NCI-H1436 treated with DMSO at 0.1 percent for 48 hours (cell line): ENCODE measurements at places on chromosomes 5 and 9.

GRCh38 chr5:50886657-50887345 lies 220.4 kb downstream of the PARP8 start:
- DNase-seq = no peak

- DNase-seq = no peak
Measured at GRCh38 chr9:84978661-84979060, 309.1 kb downstream of the NTRK2 start.

DNA sequence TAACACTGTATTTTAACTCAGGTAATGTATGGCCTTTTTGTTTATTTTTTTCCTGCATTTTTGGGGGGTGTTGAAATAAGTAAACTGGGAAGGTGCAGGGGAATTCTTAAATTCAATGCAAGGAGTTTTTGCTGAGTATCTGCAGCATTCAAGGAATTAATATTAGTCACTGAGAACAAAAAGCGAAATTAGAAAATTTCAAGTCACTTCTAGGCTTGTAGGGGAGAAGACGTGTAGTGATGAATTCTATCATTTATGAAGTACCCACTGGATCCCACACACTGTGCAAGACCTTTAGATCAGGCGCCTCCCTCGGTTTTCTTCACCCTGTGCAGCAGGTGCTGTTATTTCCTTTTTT lies 1.2 kb downstream of the EHMT1 start:
- no peak for DNase-seq

DNA sequence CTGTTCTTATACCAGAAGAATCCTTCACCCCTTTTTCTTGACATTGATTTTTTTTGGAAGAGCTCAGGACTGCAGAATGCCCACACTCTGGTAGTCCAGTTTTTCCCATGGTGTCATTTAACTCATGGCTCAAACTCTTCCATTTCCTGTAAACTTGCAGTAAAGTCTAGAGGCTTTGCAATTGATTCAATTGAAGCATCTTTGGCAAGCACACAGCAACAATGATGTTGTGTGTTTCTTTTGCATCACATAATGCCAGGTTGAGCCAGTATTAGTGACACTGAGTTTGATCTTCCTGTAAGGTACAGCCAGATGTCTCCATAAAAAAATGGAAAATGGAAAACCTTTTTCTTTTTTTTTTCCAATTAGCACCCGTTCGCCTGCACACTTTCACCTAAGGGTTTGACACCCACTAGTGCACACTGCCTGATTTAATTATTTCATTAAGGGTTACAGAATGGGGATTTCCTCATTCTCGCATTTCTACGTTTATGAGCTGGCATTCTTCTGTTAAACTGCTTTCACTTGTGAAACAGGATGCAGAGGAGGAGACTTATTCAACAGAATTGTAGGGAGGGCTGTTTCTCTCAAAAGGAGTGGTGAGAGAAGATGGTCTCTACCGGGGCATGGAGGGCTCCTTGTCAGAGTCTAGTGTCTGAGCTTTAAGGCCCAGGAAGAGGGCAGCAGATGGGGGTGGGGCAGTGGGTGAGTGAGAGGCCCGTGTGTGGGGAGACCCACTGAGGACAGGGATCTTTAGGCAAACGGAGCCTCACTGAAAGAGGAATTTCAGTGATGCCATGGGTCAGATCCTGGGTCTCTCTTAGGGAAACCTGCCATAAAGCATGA lies 2.2 kb upstream of the S1PR3 start:
- no peak for DNase-seq

DNA sequence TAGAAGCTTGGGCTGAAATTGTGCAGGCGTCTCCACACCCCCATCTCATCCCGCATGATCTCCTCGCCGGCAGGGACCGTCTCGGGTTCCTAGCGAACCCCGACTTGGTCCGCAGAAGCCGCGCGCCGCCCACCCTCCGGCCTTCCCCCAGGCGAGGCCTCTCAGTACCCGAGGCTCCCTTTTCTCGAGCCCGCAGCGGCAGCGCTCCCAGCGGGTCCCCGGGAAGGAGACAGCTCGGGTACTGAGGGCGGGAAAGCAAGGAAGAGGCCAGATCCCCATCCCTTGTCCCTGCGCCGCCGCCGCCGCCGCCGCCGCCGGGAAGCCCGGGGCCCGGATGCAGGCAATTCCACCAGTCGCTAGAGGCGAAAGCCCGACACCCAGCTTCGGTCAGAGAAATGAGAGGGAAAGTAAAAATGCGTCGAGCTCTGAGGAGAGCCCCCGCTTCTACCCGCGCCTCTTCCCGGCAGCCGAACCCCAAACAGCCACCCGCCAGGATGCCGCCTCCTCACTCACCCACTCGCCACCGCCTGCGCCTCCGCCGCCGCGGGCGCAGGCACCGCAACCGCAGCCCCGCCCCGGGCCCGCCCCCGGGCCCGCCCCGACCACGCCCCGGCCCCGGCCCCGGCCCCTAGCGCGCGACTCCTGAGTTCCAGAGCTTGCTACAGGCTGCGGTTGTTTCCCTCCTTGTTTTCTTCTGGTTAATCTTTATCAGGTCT lies at the start of gene C9orf72:
C9orf72 (minus strand) TSS at position 564 of the 716 bp plus-strand sequence. CDS start 6,361 bp downstream, outside the sequence.
- DNase-seq = no peak

GRCh38 chr5:108381350-108381953 lies 446 bp downstream of the FBXL17 start:
- DNase-seq = no peak

DNA sequence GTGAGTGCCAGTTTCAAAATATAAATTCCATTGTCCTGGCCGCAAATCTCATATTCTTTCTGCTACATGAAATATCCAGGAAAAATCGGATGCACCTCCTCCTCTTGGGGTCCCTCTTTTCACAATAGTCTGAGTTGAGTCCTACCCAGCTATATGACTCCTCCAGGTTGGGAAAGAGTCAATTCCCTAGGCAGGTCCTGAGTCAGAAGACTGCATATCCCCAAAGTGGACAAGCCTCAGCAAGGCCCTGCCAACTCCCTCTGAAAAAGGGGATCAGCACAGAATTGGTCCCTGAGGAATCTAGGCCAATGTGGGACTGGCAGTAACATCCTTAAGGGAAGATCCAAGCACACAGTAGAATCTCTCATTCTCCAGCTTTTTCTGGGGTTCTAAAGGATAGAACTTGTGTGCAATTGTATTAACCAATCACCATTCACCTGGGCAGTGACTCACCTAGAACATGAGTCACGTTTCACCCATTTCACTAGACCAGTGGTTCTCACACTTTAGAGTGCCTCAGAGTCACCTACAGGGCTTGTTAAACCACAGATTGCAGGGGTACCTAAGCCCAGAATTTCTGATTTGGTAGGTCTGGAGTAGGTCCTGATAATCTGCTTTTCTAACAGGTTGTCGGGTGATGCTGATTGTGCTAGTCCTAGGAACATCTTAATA lies 44.7 kb upstream of the TMEM215 start:
- DNase-seq = no peak

GRCh38 chr5:7815892-7816534 lies 34.9 kb downstream of the CFAP90 start:
- DNase-seq = peak; percentile 18

DNA sequence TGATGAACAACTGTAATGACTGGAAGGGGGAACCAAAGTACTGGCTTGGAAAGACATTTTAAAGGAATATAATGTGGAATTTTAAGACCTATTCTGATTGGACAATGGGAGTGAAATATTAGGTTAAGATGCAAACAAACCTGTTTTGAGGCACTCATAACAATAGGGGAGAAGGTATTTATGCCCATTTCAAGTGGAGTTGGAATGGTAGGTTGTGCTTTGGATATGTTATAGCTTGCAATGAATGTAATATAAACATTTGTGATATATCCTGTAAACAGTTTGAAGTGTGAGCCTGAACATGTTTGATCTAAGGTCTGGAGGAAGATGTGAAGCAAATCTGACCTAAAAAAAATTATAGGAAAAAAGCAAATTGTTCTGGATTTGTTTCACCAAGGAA lies 129.6 kb upstream of the GRHPR start:
- DNase-seq = no peak

- no peak for DNase-seq
Measured at GRCh38 chr5:123097871-123098735, 9.1 kb downstream of the PRDM6 start.

GRCh38 chr5:139912158-139912557 lies 116.5 kb downstream of the PSD2 start:
- no peak for DNase-seq

GRCh38 chr9:127561491-127562278 lies 50.4 kb upstream of the STXBP1 start:
- no peak for DNase-seq

GRCh38 chr9:27489087-27489876 lies 34.8 kb upstream of the IFNK start:
- DNase-seq = no peak

DNA sequence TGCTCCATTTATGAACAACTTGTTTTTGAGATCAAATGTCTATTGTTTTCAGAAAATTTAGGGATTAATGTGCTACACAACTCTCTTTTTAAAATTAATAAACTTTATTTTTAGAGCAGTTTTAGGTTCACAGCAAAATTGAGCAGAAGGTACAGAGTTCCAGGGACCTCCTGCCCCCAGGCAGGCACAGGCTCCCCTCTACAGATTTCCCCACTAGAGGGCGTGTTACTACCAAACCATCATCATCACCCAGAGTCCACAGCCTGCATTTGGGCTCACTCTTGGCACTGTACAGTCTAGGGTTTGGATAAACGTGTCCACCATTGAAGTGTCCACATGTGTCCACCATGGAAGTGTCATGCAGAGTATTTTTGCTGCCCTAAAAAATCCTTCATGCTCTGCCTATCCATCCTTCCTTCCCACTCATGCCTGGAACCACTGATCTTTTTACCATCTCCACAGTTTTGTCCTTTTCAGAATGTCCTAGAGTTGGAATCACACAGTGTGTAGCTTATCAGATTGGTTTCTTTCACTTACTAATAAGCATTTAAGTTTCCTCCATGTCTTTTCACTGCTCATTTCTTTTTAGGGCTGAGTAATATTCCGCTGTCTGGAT lies 61.7 kb downstream of the MRPL36 start:
- no peak for DNase-seq

DNA sequence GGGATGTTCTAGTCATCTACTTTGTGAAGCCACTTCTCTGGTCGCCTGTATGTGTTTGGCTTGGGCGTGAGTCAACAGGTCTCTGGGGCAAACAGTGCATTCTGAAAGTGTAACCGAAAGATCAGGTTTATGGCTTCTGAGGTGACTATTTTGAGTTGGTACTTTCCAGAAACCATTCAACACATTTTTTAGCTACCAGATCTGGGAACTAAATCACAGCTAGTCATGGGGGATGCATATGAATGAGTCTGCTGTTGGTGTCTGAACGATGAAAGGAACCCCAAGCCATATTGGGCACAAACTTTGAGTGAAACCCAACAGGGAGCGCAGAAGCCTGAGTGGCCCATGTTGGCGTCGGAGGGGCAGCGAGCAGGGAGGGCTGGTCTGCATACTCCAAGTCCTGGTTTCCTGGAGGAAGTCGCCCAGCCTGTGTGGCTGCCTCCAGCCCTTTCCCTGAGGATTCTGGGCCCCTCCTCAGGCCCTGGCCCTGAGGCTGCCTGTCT lies 35.3 kb downstream of the UBE2QL1 start:
- DNase-seq = no peak

GRCh38 chr9:107281184-107281583 lies 1.9 kb upstream of the RAD23B start:
- DNase-seq = no peak

GRCh38 chr9:109214414-109214813 lies 47.4 kb upstream of the FRRS1L start:
- no peak for DNase-seq

DNA sequence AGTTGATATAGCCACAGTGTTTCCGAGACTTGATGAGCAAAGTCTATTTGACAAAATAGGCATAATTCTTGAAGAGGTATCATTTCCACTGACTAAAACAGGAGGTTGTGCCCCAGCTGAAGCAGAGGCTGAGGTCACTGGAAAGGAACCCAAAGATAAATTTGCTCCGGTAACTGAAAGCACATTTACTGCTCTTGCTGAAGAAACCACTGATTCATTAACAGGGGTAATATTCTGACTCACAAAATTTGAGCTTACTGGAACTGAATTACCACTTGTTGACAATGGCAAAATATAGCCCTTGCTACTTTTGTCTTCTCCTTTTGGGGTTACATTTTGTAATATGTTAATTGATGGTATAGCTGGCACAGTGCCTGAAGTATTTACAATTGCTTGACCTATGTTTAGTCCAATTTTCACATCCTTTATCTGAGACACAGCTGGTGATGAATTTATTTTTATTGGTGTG lies 30.2 kb downstream of the MLANA start:
- no peak for DNase-seq

- DNase-seq = no peak
Measured at GRCh38 chr9:72790989-72791388, 161.9 kb downstream of the ALDH1A1 start.

DNA sequence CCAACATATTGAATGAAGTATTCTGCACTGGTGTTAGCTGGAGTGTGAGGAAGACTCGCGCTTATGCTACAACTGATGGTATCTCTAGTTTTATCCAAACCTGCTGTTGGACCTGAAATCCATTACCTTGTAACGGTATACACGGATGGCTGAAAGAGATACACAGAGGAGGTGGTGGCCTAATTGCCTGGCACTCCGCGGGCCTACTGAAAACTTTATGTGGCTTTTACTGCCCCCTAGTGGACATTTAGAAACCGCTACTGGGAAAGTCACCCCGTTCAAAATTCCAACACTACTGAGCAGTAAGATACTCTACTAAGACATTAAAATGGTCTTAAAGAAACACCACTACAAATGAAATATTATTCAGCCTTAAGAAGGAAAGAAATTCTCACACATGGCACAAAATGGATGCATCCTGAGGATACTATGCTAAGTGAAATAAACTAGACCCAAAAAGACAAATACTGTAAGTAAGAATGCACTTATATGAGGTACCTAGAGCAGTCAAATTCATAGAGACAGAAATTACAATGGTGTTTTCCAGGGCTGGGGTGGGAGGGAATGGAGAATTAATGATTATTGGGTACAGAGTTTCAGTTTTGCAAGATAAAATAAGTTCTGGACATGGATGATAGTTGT lies 100.4 kb downstream of the TTLL11 start:
- DNase-seq = no peak

DNA sequence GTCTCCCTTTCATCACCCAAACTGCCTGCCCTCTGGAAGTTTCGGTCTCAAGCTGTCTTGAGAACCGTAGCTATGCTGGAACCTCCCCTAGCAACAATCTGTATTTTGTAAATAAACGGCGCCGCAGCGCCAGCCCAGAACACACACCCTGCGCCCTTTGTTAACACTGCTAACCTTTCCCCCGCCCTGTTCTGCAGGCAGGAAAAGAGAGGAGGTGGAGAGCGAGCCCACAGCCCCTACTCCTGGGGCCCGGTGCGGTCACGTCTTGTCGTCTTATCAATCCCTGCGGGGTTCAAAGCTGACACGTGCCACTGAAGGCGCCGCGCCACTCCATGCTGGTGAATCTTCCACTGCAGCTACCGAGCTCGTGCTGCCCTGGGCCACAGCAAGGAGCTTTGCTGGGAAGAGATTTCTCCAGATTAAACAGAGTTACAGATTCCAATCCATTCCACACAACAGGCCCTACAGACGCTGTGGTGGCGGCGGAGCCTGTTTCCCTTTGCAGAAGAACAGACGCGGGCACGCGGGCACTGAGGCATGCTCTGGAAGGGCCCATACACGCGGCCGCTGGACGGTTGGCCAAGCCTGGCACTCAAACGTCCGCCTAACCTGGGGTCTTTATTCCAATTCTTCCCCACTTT lies 25.3 kb downstream of the ZDHHC11B start:
- no peak for DNase-seq
